Stomach (tissue), 19 donors: ENCODE measurements at places on chromosomes 3 and 15. TPM values are rescaled to one million over a fixed set of nuclear protein-coding genes. Genes with fewer than 3 reads are reported as not detected.

The TUBGCP4 gene
- total RNA-seq = 47.3 TPM

The SOX14 gene
- total RNA-seq = not detected

The STRIT1 gene
- total RNA-seq = not detected

The LDHAL6B gene
- total RNA-seq = not detected

The RLBP1 gene
- not detected for total RNA-seq

The SAMMSON gene
- not detected for total RNA-seq

The TMCO5A gene
- total RNA-seq = 1.4 TPM

The CD276 gene
- total RNA-seq = 24.4 TPM

The CELSR3 gene
- 2.2 TPM for total RNA-seq

The LINGO1 gene
- total RNA-seq = not detected

The SLC28A1 gene
- total RNA-seq = not detected

The GOLGA6L10 gene
- total RNA-seq = 1.0 TPM

GRCh38 chr15:28017423-28017924 lies 81.6 kb downstream of the OCA2 start:
- no peaks in the 10 kb centered on the region for H3K4me1 ChIP-seq
- no peak overlapping the region for H3K4me3 ChIP-seq
- H3K27me3 ChIP-seq = no peaks in the 10 kb centered on the region
- no peak overlapping the region for H3K27ac ChIP-seq
- H3K36me3 ChIP-seq = no peaks in the 10 kb centered on the region

- H3K27ac ChIP-seq = no peak overlapping the region
- no peaks in the 10 kb centered on the region for H3K4me1 ChIP-seq
- no peak overlapping the region for H3K4me3 ChIP-seq
- no peaks in the 10 kb centered on the region for H3K27me3 ChIP-seq
Observed at GRCh38 chr3:112365035-112365434, 32.1 kb downstream of the CD200 start.

DNA sequence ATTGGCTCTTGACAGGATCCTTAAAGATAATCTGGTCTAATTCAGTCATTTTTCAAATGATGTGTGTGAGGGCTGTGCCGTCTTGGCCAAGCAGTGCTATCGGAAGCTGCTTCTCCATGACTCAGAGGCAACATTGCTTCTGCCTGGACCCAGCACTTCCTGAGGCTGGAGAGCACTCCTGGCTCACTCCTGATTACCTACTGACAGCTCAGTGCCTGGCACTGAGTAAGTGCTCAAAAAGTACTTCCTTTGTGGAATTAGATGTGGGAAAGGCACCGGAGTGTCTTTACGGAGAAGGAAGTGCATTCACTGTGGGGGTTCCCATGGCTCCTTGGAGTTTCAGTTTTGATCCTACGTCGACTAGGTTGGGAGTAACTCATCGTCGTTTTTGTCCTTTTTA lies 86.9 kb upstream of the UBE3A start:
- H3K4me1 ChIP-seq = no peaks in the 10 kb centered on the region
- H3K27me3 ChIP-seq = no peaks in the 10 kb centered on the region
- DNase-seq = no peak
- no peak overlapping the region for H3K27ac ChIP-seq

DNA sequence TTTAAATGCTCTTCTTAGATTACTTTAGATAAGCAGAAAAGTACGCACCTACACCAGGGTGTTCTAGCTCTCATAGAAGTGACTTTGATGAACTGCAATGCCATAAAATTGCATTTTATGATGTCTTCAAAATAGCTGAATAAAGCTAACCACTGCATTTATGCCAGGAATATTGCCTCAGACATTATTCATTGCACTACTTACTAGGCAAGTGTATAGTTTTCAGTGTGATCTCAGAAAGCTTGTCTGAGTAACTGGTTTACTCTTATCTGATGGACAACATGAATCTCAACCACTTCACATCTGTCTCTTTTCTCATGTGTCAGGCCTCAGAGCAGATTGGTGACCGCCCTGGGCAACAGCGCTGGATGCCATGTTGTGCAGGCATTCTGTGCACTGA lies 119.3 kb upstream of the SLC2A2 start:
- no peak overlapping the region for H3K4me3 ChIP-seq
- H3K36me3 ChIP-seq = no peaks in the 10 kb centered on the region
- no peak for DNase-seq
- peaks cover 5% of the 10 kb centered on the region for H3K4me1 ChIP-seq
- H3K27ac ChIP-seq = no peak overlapping the region

DNA sequence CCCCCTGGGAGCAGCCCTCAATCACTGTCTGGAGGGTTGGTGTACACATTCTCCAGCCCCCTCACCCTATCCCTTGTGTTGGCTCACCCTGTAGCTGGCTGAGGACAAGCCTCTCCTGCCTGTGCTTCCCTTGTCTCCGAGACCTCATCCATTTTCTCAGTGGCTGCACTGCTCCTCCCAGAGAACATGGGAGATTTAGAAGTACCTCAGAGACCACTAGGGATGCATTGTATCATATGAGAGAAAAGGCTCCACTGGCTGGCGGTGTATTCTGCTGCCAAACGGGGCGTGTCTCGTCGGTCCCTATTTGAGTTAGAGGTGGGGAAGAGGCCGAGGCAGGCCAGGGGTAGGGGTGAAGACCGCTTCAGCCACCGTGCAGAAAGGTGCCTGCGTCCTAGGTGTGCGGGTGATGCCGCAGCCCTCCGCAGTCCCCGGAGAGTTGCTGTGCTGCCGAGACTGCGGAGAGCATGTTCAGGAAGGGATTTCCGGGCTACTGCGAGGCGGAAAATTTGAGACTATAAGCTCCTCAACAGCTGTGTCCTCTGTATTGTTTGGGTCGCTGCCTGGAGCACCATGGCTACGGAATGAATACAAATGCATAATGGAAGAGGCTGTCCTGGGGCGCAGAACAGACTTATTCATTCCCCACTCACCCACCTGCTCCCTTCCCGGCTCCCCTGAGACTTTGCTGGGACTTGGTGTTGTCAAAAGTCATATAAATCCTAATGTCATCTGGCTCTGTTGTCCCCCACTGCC lies 43.8 kb downstream of the SPSB4 start:
- no peaks in the 10 kb centered on the region for H3K36me3 ChIP-seq
- peaks cover 4% of the 10 kb centered on the region for H3K4me1 ChIP-seq
- no peaks in the 10 kb centered on the region for H3K27me3 ChIP-seq

GRCh38 chr3:177606891-177607290 lies 409.6 kb upstream of the TBL1XR1 start:
- no peaks in the 10 kb centered on the region for H3K36me3 ChIP-seq
- H3K27me3 ChIP-seq = no peaks in the 10 kb centered on the region
- DNase-seq = no peak
- no peak overlapping the region for H3K4me3 ChIP-seq
- peaks cover 19% of the 10 kb centered on the region for H3K4me1 ChIP-seq
- H3K27ac ChIP-seq = no peak overlapping the region

DNA sequence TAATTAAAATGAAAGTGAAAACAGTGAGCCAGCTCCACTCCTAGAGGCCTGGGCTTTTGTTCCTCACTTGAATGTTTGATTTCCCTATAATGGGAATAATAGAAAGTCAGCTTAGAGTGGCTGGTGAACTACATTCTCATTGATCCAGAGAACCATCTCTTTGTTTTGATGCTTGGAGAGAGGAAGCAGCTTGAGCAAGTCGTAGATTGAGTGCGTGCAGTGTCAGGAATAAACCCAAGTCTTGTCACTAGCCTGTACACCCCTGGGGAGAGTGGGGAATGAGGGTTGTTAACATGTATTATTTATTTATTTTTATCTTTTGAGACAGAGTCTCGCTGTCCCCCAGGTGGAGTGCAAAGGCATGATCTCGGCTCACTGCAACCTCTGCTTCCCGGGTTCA lies 885 bp upstream of the LSG1 start:
- peak overlapping the region; percentile 79 for H3K4me3 ChIP-seq
- H3K4me1 ChIP-seq = peaks cover 14% of the 10 kb centered on the region
- H3K27ac ChIP-seq = peak overlapping the region; percentile 93
- no peak for DNase-seq
- H3K27me3 ChIP-seq = no peaks in the 10 kb centered on the region
- H3K36me3 ChIP-seq = peaks cover 8% of the 10 kb centered on the region

- H3K36me3 ChIP-seq = peaks cover 61% of the 10 kb centered on the region
- H3K4me1 ChIP-seq = peaks cover 69% of the 10 kb centered on the region
- peak overlapping the region; percentile 87 for H3K27ac ChIP-seq
- DNase-seq = peak; percentile 52
- no peak overlapping the region for H3K4me3 ChIP-seq
Observed at GRCh38 chr3:46926039-46926438, 48.5 kb downstream of the PTH1R start.

DNA sequence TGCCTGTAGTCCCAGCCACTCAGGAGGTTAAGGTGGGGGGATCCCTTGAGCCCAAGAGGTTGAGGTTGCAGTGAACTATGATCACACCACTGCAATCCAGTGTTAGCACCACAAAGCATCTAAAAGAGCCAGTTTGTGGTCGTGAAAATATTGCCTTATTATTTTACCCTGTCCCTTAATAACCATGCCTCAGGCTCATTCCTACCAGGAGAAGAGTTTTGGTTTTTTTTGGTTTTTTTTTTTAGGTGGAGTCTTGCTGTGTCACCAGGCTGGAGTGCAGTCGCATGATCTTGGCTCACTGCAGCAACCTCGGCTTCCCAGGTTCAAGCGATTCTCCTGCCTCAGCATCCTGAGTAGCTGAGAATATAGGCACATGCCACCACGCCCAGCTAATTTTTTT lies 17.9 kb upstream of the AVEN start:
- H3K36me3 ChIP-seq = no peaks in the 10 kb centered on the region
- H3K4me3 ChIP-seq = no peak overlapping the region
- no peak for DNase-seq
- H3K27ac ChIP-seq = no peak overlapping the region
- H3K27me3 ChIP-seq = no peaks in the 10 kb centered on the region

GRCh38 chr3:9448643-9449042 lies 51.2 kb downstream of the SETD5 start:
- no peaks in the 10 kb centered on the region for H3K27me3 ChIP-seq
- H3K36me3 ChIP-seq = peaks cover 100% of the 10 kb centered on the region
- H3K4me1 ChIP-seq = no peaks in the 10 kb centered on the region
- H3K4me3 ChIP-seq = no peak overlapping the region
- H3K27ac ChIP-seq = no peak overlapping the region
- DNase-seq = no peak

GRCh38 chr3:112096176-112096575 lies 10.0 kb downstream of the C3orf52 start:
- peaks cover 2% of the 10 kb centered on the region for H3K36me3 ChIP-seq
- H3K4me3 ChIP-seq = no peak overlapping the region
- no peak overlapping the region for H3K27ac ChIP-seq
- no peak for DNase-seq
- H3K27me3 ChIP-seq = no peaks in the 10 kb centered on the region

GRCh38 chr3:72559385-72559784 lies 288.9 kb downstream of the SHQ1 start:
- no peaks in the 10 kb centered on the region for H3K36me3 ChIP-seq
- H3K4me3 ChIP-seq = no peak overlapping the region
- no peak overlapping the region for H3K27ac ChIP-seq
- H3K27me3 ChIP-seq = no peaks in the 10 kb centered on the region
- no peaks in the 10 kb centered on the region for H3K4me1 ChIP-seq
- DNase-seq = no peak

DNA sequence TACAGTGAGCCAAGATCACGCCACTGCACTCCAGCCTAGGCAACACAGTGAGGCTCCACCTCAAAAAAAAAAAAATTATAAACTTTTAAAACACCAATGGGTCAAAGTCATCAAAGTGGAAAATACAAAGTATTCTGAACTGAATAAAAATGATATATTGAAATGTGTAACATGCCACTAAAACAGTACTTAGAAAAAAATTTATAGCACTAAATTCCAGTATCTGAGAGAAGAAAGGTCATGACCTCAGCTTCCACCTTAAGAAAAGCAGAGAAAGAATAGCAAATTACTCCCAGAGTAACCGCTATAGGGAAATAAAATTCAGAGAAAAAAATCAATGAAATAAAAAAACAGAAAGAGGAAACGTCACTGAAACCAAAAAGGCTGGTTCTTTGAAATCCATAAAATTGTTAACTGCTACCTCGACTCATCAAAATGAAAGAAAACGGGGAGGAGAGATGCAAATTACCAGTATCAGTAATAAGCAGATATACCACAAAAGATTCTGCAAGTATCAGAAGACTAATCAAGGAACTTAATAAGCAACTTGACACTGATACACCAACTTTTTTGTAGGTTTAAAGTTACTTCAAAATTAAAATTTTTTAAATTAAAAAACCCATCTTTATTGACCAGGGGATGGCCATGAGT lies 20.8 kb downstream of the ATP13A3 start:
- no peaks in the 10 kb centered on the region for H3K4me1 ChIP-seq
- H3K27ac ChIP-seq = no peak overlapping the region
- H3K36me3 ChIP-seq = no peaks in the 10 kb centered on the region
- no peak overlapping the region for H3K4me3 ChIP-seq
